SJSA1 (cell line): ENCODE measurements at places on chromosomes 12 and 14. TPM values are rescaled to one million over a fixed set of nuclear protein-coding genes. Genes with fewer than 3 reads are reported as not detected.

DIO3 gene
- not detected in 2 replicates for total RNA-seq

BMP4 gene
- 1.8 and 3.4 TPM in 2 replicates for total RNA-seq

CBLN3 gene
- total RNA-seq: 0.84 and 3.1 TPM in 2 replicates

TPH2 gene
- total RNA-seq: 0.11 TPM in 1 of 2 replicates, not detected in the other

PLCZ1 gene
- not detected in 2 replicates for total RNA-seq

CYP27B1 gene
- total RNA-seq: 12.9 and 21.9 TPM in 2 replicates

RNU4-1 gene
- under 0.01 TPM in 2 replicates for total RNA-seq

KRT86 gene
- 0.37 TPM in 1 of 2 replicates, not detected in the other for total RNA-seq

- no peaks in the 10 kb centered on the region for H3K27me3 ChIP-seq
- no peak overlapping the region for H3K4me3 ChIP-seq
- peak; percentile 63 for DNase-seq
- peaks cover 26% of the 10 kb centered on the region for H3K4me1 ChIP-seq
These were observed 105.8 kb downstream of the BMP4 start for GRCh38 chr14:53850714-53851296.

- no peak for DNase-seq
- H3K4me1 ChIP-seq: peaks cover 6% of the 10 kb centered on the region; the same call in 1 of the 2 replicates
- no peaks in the 10 kb centered on the region for H3K27me3 ChIP-seq
- H3K27ac ChIP-seq: peak overlapping the region; percentile 30
- peaks cover 9% of the 10 kb centered on the region for H3K36me3 ChIP-seq
These were observed 371 bp downstream of the CHD8 start for GRCh38 chr14:21455592-21455911.

DNA sequence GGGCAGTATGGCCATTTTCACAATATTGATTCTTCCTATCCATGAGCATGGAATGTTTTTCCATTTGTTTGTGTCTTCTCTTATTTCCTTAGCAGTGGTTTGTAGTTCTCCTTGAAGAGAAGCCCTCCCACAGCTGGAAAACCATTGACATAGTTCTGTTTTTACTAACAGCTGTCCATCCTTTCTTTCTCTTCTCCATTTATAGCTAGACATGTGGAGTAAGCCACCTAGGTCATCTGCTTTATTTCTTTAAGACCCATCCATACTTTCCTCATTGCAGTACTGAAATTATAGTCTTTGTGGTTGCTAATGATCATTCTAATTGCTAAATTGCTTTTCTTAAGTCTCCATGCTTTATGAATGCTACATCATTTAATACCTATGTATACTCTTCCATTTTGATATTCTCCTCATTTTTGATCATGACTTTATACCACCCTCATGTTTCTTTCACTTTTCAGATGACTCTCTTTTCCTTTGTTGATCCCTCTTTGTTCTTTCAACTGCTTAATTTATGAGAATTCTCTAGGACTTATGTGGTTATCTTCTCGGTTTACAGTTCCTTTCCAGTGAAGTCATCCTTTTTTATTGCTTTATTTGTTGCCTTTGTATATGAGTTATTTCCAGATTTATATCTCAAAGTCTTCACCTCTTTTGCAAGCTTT lies 114.2 kb downstream of the PCNX1 start:
- no peak overlapping the region for H3K4me3 ChIP-seq
- no peaks in the 10 kb centered on the region for H3K27me3 ChIP-seq
- H3K27ac ChIP-seq: peak overlapping the region; percentile 48

GRCh38 chr14:54168489-54168888 lies 211.9 kb upstream of the BMP4 start:
- no peaks in the 10 kb centered on the region for H3K36me3 ChIP-seq
- H3K4me1 ChIP-seq: no peaks in the 10 kb centered on the region
- no peak for DNase-seq
- no peak overlapping the region for H3K27ac ChIP-seq

GRCh38 chr12:41459111-41459905 lies 271.2 kb downstream of the PDZRN4 start:
- no peak overlapping the region for H3K4me3 ChIP-seq
- no peak overlapping the region for H3K27ac ChIP-seq
- DNase-seq: no peak
- H3K27me3 ChIP-seq: no peaks in the 10 kb centered on the region

DNA sequence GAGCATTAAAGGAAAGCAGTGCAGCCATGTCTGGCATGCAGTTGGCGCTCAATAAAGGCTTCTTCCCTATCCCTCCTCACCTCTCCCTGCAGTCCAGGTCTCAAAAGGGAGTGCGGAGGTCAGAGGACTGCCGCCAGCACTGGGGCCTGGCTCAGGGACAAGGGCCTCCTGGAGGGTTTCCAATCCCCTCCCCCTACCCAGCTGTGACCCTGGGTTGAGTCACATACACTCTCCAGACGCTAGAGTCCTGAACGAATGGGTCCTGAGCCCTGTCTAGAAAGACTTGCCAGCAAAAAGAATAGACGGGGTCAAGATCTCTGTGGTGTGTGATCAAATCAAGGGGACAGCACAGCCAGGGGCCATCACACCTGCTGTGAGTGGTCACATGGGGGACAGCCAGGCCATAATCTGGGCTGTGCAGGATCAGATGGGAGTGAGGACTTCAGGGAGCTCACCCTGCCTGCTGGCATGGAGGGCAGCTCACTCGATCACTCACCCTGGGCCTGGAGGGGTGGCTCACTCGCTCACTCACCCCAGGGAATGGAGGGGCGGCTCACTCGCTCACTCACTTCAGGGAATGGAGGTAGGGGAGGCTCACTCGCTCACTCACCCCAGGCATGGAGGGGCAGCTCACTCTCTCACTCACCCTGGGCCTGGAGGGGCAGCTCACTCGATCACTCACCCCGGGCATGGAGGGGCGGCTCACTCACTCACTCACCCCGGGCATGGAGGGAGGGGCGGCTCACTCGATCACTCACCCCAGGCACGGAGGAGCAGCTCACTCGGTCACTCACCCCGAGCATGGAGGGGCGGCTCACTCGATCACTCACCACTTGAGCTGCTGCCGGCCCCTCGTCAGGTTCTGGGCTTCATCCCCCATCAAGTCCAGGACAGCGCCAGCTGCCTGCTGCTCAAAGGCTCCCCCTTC lies 12.8 kb downstream of the CFAP73 start:
- peaks cover 84% of the 10 kb centered on the region for H3K36me3 ChIP-seq
- no peak overlapping the region for H3K4me3 ChIP-seq

GRCh38 chr12:82461836-82462235 lies 103.5 kb downstream of the METTL25 start:
- no peak overlapping the region for H3K27ac ChIP-seq
- no peaks in the 10 kb centered on the region for H3K27me3 ChIP-seq
- H3K4me1 ChIP-seq: no peaks in the 10 kb centered on the region

DNA sequence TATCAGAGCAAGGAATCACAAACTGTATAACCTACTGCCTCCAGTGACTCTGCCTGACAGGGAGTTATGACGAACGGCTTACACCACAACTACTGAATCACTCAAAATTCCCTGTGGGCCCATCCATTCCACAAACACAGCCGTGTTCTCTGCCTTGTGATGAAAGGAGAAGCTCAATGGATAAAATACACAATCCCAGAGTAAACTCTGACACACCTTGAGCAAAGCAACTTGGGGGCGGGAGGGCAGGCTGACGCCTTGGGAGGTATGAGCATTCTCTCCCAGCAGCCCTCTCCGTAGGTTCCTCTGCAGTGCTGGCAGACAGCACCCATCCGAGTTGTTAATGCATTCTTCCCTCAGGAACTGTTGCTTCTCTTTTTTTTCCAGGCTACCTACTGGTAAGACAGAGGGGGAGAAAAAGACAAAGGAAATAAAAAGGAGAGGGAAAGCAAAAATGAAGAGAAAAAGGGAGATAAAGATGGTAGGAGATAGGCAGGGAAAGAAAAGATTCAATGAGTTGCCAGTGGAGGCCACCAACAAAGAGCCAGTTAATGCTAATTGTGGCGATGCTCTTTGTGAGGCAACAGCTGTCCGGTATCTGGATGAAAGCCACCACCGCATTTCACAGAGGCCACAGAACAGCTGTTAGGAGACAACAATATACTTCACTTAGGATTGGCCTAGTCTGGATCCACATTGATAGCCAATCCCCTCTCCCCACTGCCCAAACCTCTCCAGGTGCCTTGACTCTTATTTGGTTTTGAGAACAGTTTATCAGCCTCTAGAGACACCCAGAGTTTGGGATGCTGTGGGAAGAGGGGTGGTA lies 4.7 kb upstream of the DIO2 start:
- peak; percentile 95 for DNase-seq
- peak overlapping the region; percentile 95 for H3K27ac ChIP-seq
- no peak overlapping the region for H3K4me3 ChIP-seq
- no peaks in the 10 kb centered on the region for H3K27me3 ChIP-seq

DNA sequence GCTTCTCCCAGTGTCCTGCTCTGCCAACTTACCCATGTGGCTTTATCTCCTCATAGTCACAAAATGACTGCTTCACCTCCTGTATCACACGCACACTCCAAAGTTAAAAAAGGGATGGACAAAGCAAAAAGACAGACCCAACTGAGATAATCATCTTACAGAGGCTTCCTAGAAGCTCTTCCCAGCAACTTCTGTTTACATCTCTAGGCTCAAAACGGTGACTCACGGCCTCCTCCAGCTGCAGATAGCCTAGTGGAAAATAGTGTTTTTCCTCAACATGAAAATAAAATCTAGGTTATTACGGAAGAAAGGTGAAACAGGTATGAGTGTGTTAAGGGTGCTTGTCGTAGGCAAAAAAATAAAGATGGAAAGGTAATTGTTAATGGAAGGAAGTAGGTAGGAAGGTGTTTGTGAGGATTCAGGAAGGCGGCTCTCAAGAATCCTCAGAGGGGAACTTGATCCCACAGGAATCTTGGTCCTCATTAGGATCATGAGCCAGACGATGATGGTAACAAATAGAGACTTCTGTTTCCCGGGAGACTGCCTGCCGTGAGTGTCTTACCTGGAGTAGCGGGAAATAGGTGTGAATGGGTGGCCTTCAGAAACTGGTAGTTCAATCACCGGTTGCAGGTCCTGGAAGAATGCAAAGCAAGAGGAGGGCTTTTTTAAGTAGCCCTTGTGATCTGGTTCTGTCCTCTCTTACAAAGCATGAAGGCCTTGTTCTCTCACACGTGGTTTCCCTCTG lies 487.5 kb upstream of the TMEM132C start:
- H3K36me3 ChIP-seq: no peaks in the 10 kb centered on the region
- H3K27me3 ChIP-seq: no peaks in the 10 kb centered on the region
- no peak overlapping the region for H3K27ac ChIP-seq
- peaks cover 11% of the 10 kb centered on the region for H3K4me1 ChIP-seq

DNA sequence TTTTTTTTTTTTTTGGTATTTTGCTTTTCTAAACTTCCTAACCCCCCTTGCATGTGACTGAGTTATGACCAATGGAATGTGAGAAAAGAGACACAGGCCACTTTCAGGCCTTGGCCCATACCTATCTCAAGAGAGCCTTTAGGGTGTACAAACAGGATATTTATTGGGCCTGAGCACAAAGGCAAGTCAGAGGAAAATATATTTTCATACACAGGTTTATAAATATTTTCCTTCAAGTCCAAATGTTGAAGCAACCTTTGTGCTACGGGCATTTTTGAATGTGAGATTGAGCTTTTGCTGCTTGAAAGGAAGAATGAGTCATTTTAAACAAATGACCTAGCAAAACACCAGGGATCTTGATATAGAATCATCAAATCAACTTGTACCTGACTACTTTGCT lies 228.6 kb upstream of the E2F7 start:
- H3K27me3 ChIP-seq: no peaks in the 10 kb centered on the region
- peaks cover 11% of the 10 kb centered on the region for H3K4me1 ChIP-seq
- no peak overlapping the region for H3K4me3 ChIP-seq
- DNase-seq: peak; percentile 40
- H3K27ac ChIP-seq: 0 out of 2 replicates have a peak overlapping the region, but pooled peaks have one; percentile 26

GRCh38 chr12:1330477-1330827 lies 263.9 kb downstream of the FBXL14 start:
- H3K4me3 ChIP-seq: no peak overlapping the region
- no peaks in the 10 kb centered on the region for H3K36me3 ChIP-seq
- H3K27ac ChIP-seq: no peak overlapping the region
- no peak for DNase-seq

DNA sequence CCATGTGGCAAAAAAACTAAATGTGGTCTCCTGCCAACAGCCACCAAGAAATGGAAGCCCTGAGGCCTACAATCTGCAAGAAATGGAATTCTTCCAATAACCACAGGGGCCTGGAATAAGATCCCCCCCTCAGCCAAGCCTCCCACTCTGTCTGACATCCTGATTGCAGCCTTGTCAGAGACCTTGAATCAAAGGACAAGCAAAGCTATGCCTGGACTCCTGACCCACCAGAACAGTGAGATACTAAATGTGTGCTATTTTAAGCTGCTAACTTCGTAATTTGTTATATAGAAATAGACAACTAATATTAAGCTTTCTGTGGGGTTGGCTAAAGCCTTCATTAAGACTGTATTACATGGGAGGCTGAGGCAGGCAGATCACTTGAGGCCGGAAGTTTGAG lies 77.7 kb downstream of the TBX5 start:
- no peaks in the 10 kb centered on the region for H3K27me3 ChIP-seq
- H3K27ac ChIP-seq: no peak overlapping the region
- H3K4me3 ChIP-seq: no peak overlapping the region
- H3K36me3 ChIP-seq: no peaks in the 10 kb centered on the region
- H3K4me1 ChIP-seq: no peaks in the 10 kb centered on the region

- no peak overlapping the region for H3K4me3 ChIP-seq
- no peaks in the 10 kb centered on the region for H3K27me3 ChIP-seq
- peaks cover 17% of the 10 kb centered on the region for H3K4me1 ChIP-seq
These were observed 15.0 kb downstream of the BAG5 start for GRCh38 chr14:103547455-103547940.

- no peaks in the 10 kb centered on the region for H3K36me3 ChIP-seq
- H3K27me3 ChIP-seq: no peaks in the 10 kb centered on the region
- no peak overlapping the region for H3K27ac ChIP-seq
- H3K4me3 ChIP-seq: no peak overlapping the region
- no peak for DNase-seq
- H3K4me1 ChIP-seq: no peaks in the 10 kb centered on the region
These were observed 41.9 kb upstream of the PAWR start for GRCh38 chr12:79732638-79733037.

DNA sequence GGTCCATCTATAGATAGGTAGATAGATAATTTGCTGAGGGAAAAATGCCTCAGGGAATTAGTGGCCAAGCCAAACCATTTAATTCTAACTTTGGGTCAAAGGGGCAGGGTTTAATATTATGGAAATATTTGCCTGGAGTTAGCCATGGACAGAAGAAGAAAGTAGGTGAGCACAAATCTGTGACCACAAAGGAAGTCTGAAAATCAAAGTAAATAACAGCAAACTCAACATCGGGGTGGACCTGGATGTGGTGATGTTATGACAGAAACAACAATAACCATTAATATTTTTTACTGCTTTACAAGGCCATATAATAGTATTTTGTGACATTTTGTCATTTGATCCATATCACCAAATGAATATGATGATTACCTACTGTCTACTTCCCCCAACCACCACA lies 578.0 kb upstream of the MGAT4C start:
- no peaks in the 10 kb centered on the region for H3K27me3 ChIP-seq
- DNase-seq: no peak
- no peaks in the 10 kb centered on the region for H3K4me1 ChIP-seq
- H3K27ac ChIP-seq: no peak overlapping the region

GRCh38 chr12:76547526-76547925 lies 12.0 kb downstream of the OSBPL8 start:
- no peaks in the 10 kb centered on the region for H3K36me3 ChIP-seq
- H3K27ac ChIP-seq: no peak overlapping the region; the same call in 1 of the 2 replicates
- DNase-seq: no peak
- H3K27me3 ChIP-seq: no peaks in the 10 kb centered on the region
- no peak overlapping the region for H3K4me3 ChIP-seq

- H3K4me3 ChIP-seq: no peak overlapping the region
- no peaks in the 10 kb centered on the region for H3K36me3 ChIP-seq
- H3K27me3 ChIP-seq: no peaks in the 10 kb centered on the region
- peak overlapping the region; percentile 33 for H3K27ac ChIP-seq
These were observed 234.1 kb downstream of the BCL11B start for GRCh38 chr14:99037777-99038430.
